ENCODE measurements at places on chromosomes 16 and 17.

DNA sequence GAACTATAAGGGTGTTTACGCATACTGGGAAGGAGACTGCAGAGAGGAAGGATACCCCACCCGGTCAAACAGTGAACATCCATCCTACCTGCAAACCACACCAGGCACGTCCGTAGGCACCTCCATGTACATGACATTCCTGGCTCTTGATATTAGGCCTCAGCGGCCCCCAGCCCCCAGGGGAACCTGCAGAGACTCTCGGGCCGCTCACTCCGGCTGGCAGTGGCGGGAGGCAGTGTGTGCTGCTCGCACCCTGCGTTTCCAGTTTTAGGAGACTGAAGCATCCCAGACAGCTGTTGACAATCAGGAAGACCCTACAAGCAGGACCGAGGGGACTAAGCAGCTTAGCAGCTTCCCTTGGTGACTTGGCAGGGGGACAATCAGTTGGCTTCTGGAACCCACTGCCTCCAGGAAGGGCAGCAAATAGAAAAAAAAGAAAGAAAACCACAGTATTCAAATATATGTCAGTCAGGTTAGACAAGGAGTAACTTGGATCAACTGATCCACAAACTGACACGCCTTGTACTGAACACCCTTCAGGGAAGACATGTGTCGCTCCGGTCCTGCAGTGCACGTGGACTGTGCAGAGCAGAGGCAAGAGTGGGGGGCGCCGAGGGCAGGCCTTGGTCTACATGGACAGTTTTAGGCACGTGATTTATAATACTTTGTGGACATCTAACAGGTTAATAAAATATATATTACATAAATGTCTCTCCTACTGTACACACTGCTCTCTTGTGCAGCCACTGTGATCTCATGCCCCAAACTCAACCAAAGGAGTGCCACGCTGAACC lies 29.9 kb upstream of the CLEC18B start:
- no peak for DNase-seq

DNA sequence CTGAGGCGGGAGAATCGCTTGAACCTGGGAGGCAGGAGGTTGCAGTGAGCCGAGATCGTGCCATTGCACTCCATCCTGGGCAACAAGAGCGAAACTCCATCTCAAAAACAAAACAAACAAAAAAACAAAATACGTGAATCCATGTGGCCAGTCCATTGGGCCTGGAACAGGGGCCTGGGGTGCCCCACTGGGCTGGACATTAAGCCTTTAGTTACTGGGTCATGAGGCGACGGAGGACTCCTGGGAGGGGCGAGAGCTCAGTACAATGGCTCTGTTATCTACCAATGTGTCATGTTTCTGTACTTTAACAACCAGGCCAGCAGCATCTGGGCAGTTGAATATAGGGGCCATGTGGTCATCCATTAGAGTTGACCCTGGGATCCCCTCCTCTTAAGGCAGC lies 18.9 kb upstream of the CLEC18A start:
- DNase-seq: no peak

DNA sequence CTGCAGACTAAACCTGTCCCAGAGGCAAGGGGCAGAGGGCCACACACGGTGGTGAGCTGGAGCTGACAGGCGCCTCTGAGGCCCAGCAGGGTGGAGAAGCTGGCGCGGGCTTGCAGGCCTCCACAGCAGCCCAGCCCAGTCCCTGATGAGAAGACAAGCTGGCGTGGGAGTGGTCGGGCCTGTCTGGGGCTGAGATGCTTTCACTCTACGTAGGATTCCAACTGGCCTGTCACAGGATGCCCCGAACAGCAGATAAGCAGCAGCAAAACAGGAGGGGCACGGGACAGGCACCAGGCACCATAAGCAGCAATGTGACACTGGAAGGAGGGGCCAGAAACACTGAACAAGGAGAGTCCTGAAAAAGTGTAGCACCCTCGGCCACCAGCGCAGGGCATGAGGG lies 40.1 kb downstream of the PEMT start:
- no peak for DNase-seq

DNA sequence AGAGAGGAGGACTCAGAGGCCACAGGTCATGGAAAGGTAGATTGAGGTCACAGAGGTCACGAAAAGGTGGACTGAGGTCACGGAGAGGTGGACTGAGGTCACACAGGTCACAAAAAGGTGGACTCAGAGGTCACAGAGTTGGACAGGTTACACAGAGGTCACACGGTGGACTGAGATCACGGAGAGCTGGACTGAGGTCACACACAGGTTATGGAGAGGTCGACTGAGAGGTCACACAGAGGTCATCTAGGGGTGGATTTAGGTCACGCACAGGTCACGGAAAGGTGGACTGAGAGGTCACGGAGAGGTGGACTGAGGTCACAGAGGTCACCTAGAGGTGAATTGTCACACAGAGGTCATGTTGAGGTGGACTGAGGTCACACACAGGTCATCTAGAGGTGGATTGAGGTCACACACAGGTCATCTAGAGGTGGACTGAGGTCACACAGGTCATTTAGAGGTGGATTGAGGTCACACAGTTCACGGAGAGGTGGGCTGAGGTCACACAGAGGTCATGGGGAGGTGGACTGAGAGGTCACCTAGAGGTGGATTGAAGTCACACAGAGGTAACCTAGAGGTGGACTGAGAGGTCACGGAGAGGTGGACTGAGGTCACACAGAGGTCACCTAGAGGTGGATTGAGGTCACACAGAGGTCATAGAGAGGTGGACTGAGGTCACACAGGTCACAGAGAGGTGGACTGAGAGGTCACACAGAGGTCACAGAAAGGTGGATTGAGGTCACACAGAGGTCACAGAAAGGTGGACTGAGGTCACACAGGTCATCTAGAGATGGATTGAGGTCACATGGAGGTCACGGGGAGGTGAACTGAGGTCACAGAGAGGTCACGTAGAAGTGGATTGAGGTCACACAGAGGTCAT lies 26.7 kb upstream of the JPT2 start:
- DNase-seq: no peak

- no peak for DNase-seq
These were observed 1.2 kb downstream of the NEUROD2 start for GRCh38 chr17:39606434-39607056.

GRCh38 chr16:68719993-68720489 lies 17.1 kb upstream of the CDH1 start:
- DNase-seq: no peak

DNA sequence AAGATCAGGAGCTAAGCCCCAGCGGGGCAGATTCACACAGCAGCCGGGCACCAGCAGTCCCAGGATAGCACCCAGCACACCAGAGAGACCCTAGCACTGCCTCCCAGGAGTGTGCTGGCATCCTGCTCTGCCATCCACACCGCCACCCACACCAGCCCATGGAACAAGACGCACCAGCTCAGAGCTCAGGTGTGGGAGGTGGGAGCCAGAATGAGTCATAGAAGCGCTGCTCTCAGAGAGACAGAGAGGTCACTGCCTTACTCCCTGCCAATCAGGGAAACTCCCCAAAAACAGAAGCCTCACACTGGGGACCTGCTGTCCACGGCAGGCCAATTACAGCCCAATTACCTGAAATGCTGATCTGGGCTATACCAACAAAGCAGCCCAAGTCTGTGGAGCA lies 64.9 kb downstream of the CDYL2 start:
- no peak for DNase-seq

GRCh38 chr17:50866950-50867362 lies 802 bp upstream of the TOB1 start:
- no peak for DNase-seq

DNA sequence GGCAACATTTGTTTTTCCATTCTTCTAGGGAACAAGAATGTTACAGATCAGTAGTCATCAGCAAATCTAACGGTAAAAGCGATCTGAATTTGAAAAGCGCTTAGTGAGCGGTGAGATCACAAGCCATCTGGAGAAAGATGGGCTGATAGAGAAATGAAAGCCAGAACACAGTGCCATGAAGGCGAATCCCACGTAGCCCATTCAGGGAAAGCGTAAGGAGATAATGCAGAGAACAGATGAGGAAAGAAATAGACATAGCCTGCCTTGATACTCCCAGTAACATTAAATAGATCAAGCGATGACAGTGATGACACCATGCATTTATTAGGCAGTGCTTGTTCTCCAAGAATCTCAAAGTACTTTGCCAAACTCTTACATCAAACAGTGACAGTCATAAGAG lies 183.1 kb upstream of the PSMD7 start:
- no peak for DNase-seq

DNA sequence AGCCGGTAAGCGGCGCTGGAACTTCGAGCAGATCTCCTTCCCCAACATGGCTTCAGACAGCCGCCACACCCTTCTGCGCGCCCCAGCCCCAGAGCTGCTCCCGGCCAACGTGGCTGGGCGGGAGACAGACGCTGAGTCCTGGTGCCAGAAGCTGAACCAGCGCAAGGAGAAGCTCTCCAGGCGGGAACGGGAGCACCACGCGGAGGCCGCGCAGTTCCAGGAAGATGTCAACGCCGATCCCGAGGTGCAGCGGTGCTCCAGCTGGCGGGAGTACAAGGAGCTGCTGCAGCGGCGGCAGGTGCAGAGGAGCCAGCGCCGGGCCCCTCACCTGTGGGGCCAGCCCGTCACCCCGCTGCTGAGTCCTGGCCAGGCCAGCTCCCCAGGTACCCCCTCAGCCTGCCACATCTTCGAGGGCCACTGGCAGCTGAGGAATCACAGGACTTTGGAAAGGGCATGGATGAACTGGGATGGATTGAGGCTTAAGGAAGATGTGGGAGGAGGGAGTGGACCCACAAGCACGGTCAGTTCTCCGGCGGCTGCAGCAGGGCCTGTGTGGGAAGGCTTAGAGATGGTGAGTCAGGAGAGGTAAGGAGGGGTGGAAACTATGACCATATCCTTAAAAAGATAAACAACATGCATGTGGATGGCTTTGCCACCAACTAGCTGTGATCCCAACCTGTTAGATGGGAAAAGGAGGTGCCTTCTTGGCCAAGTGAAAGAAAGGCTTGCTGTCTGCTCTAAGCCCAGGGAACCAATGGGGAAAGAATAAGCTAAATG lies 3.4 kb upstream of the LLGL2 start:
- DNase-seq: no peak

DNA sequence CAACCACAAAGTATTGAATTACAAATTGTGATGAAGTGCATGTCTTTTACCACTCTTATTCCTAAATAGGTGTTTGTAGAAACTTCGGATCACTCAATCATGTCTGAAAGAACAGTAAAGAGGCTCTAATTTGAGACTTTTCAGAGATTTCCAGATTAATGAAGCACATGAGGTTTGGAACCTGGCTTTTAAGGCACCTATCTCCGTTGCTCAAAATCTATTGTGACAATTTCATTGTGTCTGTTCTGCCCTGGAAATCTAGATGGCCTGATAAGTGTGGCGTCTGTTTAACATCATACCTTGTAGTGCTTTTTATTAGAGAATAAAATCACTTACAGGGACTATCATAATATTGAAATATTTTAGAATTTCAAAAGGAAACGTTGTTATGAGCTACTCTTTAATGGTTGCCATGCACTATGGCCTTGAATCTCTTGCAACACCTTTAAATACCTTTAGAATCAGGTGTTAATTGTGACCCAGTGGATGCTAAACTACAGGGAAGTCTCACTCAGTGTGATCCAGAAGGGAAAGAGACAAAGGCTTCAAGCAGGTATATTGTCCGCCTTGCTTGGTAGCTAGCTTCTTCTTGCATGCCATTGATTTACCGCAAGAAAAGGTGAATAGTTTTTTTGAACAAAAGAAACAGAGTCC lies 210.3 kb downstream of the CNTNAP4 start:
- DNase-seq: no peak

DNA sequence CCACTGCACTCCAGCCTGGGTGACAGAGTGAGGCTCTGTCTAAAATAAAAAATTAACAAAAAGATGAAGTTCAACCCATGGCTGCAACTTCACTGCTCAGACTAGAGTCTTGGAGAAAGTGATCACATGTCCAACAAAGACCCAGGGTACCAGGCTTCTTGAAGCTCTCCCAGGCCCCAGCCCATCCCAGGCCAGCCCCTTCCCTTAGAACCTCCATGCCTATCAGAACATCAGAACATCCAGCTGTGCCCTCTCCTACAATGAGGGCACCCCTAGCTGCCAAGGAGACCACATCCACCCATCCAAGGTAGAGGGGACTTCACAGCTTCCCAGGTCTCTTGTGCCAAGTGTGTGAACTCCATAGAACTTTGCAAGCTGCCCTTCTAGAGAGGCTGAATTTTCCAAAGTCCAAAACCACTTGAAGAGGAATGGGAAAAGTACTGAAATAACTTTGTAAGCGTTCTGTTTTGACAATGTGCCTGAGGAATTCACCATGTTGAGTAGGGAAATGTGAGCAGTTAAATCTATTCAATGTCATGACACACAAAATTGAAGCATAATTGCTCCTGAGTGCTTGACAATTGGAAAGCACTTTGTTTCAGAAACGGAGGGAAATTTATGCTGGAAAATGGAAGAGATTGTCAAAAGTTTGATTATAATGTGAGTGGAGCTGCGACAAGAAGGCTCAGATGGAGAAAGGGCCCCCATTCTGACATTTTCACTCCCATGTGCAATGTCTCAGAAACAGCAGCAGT lies 230.4 kb downstream of the ZNF423 start:
- DNase-seq: no peak

- no peak for DNase-seq
These were observed 14.7 kb downstream of the PHKB start for GRCh38 chr16:47475786-47476185.

DNA sequence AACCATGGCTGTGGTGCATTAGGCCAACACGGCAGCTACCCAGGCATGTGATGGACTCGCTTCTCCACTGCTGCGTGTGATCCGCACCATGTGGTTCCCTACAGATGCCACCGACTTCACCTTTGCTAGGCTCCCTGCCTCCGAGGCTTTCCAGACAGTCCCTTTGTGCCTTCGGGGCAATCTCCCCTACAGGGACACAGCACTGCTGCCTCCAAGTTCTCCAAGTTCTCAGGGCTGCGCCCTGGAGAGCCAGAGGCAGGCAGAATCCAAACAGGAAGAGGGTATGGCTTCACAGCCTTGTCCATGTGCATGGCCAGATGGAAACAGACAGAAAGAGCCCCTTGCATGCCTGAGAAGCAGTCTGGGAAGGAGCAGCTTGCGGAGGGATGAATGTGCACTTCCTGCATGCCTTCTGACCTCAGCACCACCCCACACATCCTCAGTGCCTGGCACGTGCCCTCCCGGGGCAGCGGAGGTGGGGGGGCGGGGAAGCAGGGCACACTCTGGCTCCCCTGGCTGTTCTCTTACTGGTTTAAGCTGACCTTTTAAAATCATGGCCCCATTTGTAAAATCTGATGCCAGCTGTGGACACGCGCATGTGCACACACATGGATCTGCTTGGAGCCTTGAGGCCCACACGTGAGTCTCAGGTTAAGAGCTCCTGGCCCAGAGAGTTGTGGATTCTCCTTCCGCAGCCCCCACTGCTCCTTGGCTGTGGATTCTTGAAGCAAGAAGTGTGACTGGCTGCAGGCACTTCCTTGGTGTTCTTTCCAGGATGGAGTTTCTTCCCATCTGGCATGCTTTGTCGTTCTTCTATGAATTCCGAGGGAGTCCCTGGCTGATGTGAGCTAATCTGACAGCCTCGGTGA lies 55.3 kb upstream of the MTSS2 start:
- DNase-seq: no peak

GRCh38 chr17:47894498-47895346 lies 1.3 kb upstream of the SP2 start:
- no peak for DNase-seq

- no peak for DNase-seq
These were observed 23.6 kb upstream of the WIPI1 start for GRCh38 chr17:68480885-68481284.

GRCh38 chr16:70728150-70728549 lies 42.3 kb upstream of the MTSS2 start:
- no peak for DNase-seq
